ENCODE measurements at places on chromosomes 4 and X. TPM values are rescaled to one million over a fixed set of nuclear protein-coding genes. Genes with fewer than 3 reads are reported as not detected.
A peak's percentile ranks its signal among the peaks of the same experiment; 100 is the strongest.

The TMEM271 gene
- not detected for total RNA-seq

DNA sequence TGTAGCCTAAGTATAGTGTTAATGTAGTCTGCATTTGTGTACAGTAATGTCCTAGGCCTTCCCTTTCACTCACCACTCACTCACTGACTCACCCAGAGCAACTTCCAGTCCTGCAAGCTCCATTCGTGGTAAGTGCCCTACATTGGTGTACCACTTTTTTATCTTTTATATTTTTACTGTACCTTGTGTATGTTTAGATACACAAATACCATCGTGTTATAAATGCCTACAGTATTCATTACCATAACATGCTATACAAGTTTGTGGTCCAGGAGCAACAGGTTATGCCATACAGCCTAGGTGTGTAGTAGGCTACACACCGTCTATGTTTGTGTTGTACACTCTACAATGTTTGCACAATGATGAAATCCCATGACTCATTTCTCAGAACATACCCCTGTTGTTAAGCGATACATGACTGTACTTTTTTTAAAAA, 15.4 kb downstream of the TSPAN5 start:
- H3K4me1 ChIP-seq = peaks cover 39% of the 10 kb centered on the region
- H3K36me3 ChIP-seq = no peaks in the 10 kb centered on the region
- no peaks in the 10 kb centered on the region for H3K27me3 ChIP-seq
- H3K4me3 ChIP-seq = no peak overlapping the region
- DNase-seq = no peak

DNA sequence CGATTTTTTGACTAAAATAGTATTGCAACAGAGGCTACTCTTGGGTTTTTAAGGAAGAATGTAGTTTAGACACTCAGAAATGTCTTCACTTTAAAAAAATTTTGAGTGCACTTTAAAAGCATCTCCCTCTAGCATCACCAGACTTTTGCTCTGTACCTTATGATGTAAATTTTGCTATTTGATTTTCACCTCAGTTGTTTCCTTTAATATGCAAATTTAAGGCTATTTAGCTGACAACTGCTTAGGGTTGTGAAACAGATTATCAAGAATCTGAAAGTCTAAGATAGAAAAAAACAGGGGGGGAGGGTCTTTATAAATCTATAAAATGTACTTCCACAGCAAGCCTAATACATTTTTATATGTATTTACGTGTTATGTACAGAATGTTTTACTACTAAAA, 92.9 kb upstream of the USP38 start:
- no peaks in the 10 kb centered on the region for H3K4me1 ChIP-seq
- no peaks in the 10 kb centered on the region for H3K27me3 ChIP-seq
- no peak overlapping the region for H3K27ac ChIP-seq

The PROM1 gene
- not detected for total RNA-seq

The HTRA3 gene
- not detected for total RNA-seq

GRCh38 chr4:6674500-6675149, 19.1 kb upstream of the S100P start:
- DNase-seq = peak; percentile 77
- peak overlapping the region; percentile 84 for H3K27ac ChIP-seq
- H3K4me3 ChIP-seq = peak overlapping the region; percentile 65
- H3K27me3 ChIP-seq = no peaks in the 10 kb centered on the region
- H3K4me1 ChIP-seq = peaks cover 30% of the 10 kb centered on the region
